ENCODE measurements at places on chromosomes 6 and 20. TPM values are rescaled to one million over a fixed set of nuclear protein-coding genes. Genes with fewer than 3 reads are reported as not detected.

CCHCR1 gene
- 18.7 TPM for total RNA-seq

PSORS1C1 gene
- total RNA-seq, result 0.61 TPM

THBD gene
- 58.0 TPM for total RNA-seq

ELOVL4 gene
- total RNA-seq, result 0.40 TPM

TSPO2 gene
- total RNA-seq, result 0.44 TPM

PDRG1 gene
- total RNA-seq, result 5.1 TPM

SIRPB2 gene
- total RNA-seq, result 8.5 TPM
